Esophagus squamous epithelium (tissue), 5 donors: ENCODE measurements at places on chromosomes 6 and 20.

GRCh38 chr6:32945953-32946352 is 5.1 kb upstream of the HLA-DMB start:
- DNase-seq: no peak

- DNase-seq: no peak
These were observed 50.1 kb downstream of the SLC9A8 start for GRCh38 chr20:49862607-49863200.

GRCh38 chr6:115838763-115839401 is 221.8 kb downstream of the FRK start:
- DNase-seq: no peak

DNA sequence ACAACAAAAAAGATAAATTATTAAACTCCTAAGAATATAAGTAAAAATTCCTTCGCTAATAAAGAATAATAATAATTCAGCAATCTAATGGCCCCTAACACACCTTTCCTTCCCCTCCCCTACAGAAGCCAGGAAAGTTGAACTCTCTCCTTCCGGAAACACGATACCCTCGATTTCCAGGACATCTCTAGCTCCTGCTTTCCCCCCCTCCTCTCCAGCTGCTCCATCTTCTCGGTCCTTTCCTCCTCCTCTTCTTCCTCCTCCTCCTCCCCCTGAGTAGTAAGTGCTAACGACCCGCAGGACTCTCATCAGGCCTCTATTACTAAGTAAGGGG is 603 bp downstream of the TASP1 start:
- DNase-seq: no peak
